ENCODE measurements at places on chromosomes 7 and 10.

DNA sequence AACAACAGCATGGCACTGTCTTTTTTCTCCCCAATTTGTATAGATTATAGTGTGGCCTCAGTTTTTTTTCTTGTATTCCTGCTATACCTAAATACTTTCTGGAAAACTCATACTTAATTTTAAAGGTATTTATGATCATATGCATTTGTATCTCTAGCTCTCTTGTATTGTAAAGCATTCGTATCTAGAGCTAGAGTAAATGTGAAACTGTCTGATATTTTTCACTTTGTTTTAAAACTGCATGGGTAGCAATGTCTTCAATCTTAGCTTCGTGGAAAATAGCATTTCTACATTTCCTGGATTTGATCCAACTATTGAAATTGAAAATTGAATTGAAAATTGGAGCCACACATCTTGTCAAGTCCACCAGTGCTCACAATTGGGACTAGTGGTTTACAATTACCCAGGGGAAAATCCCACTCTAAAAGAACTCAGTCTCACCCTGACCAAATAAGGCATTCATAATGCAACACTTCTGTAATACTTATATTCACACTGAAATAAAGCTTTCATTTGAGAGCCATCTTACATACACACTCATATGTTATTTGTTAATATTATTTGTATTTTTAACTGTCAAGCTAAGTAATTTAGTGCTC lies 51.3 kb upstream of the KLF6 start:
- DNase-seq = no peak

- no peak for DNase-seq
Measured at GRCh38 chr10:36057180-36057579, 415.1 kb upstream of the FZD8 start.

GRCh38 chr10:43944381-43945093 lies 295.9 kb upstream of the ZNF32 start:
- DNase-seq = no peak

DNA sequence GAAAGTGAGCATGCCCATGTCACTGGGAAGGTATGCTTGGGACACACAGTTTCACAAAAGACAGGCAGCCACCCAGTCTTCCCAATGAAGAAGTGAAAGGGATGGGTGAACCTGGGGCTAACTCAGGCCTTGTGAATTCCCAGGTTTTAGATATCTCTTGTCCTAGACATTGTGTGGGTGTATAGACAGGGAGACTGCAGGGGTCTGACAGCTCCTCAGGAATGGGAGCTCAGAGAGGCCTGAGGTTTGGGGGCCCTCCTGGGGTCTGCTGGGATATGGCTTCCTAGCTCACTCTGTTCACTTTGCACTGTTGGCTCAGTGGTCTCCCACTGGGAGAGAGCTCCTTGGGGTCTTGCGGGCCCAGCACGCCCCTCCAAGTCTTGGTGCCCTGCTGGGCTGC lies 47.0 kb downstream of the WDFY4 start:
- no peak for DNase-seq

- DNase-seq = no peak
Measured at GRCh38 chr10:14429043-14429700, 98.4 kb upstream of the FRMD4A start.

DNA sequence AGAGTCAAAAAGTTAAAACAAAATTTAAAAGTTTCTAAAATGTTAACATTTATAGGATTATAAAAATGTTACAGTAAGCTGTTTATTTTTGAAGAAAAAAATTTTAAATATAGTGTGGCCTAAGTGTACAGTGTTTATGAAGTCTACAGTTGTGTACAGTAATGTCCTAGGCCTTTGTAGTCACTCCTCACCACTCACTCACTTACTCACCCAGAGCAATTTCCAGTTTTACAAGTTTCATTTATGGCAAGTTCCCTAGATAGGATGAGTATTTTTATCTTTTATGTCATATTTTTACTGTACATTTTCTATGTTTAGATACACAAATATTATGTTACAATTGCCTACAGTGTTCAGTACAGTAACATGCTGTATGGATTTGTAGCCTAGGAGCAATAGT lies 419.9 kb downstream of the ARL4A start:
- DNase-seq = no peak

- no peak for DNase-seq
Measured at GRCh38 chr7:17301471-17302456, 3.3 kb downstream of the AHR start.

DNA sequence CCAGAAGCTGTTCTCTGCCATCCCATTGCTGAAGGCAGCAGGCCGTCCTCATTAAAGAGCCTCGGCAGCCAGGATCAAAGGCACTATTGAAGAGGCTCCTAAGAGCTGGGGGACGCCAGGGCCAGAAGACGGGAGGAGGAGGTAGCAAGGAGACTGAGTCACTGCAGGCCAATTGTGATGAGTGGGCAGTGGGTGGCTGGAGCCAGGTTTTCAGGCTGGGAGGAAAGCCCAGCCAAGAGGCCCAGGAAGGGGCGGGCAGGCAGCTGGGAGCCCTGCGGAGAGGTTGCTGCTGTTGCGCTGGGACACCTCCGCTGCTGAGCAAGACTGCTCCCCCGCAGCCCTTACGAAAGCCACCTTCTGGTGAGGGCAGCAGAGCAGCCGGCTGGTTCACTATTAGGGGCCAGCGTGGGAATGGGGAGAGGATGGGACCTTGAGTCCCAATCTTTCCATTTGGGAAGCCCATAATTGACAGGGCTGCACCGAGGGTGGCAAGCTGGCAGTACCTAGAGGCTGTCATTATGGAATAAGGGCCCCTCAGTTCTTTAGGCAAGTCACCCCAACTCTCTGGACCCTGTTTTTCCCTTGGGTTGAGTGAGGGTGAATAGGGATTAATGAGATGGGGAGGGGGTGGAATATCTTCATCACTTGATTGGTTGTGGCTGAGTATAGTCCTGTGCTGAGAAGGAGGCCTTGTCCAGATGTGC lies 48.4 kb downstream of the UNC5B start:
- DNase-seq = no peak

GRCh38 chr7:125814100-125814499 lies 884.5 kb upstream of the POT1 start:
- DNase-seq = no peak

DNA sequence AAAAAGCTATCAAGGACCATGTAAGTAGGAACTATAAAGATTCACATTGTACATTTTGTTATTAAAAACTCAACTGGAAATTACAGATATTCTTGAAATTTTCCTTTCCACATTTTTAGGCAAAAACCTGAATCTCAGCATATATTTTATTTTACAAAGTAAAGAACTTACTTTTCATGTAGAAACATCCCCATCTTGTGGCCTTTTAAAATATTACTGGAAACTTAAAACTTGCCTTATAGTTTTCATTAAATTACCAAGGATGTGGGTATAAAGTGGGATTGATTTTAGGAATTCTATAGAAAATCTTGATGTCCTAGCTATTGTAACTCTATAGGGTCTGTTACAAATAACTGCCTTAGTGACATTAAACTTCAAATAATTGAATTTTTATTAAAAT lies 10.6 kb downstream of the DBF4 start:
- no peak for DNase-seq

GRCh38 chr10:101079874-101080273 lies 18.1 kb downstream of the KAZALD1 start:
- no peak for DNase-seq

- DNase-seq = no peak
Measured at GRCh38 chr7:93914581-93915066, 6.9 kb upstream of the GNG11 start.

GRCh38 chr10:118495499-118495898 lies 99.9 kb downstream of the PRLHR start:
- DNase-seq = no peak

- DNase-seq = no peak
Measured at GRCh38 chr7:74475243-74475986, 21.7 kb downstream of the GTF2IRD1 start.

DNA sequence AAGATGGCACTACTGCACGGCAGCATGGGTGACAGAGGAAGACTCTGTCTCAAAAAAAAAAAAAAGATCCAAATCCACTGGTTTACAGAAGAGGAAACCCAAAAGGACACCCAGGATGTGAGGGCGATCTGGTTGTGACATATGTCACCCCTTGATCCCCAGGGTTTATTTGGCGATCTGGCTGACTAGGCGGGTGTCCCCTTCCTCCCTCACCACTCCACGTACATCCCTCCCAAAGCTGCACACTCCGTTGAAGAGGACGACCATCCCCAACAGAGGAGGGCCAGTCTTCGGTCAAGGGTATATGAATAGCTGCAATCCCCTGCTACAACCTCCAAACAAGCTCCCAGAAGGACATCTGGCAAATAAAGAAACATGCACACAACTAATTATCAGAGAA lies 111.6 kb downstream of the HTR5A start:
- no peak for DNase-seq

DNA sequence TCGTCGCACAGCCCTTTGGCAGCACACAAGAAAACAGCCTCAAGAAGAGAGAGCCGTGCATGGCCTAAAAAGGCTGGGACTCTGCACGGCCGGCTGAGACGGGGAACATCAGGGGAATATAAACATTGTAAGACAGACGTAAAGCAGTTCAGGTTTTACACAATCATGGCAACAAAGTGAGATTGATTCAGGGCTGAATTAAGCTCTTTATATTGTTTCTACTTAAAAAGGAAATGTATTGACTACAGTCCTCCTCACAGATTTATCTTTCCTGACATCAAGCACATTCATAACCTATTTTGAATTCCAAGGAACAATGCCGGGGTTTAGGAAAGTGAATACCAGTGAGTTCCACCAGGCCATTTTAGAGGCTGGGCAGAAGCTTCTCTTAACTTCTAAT lies 25.2 kb downstream of the SORBS1 start:
- no peak for DNase-seq

- DNase-seq = no peak
Measured at GRCh38 chr10:119898577-119898976, 6.0 kb downstream of the SEC23IP start.

- no peak for DNase-seq
Measured at GRCh38 chr7:73652541-73652949, 15.1 kb upstream of the VPS37D start.

All from stimulated activated CD4-positive, alpha-beta T cell treated with anti-CD3 and anti-CD28 coated beads, TNF-alpha, amount 100 ng/mL, for 48 hours (primary cell).